ENCODE measurements at places on chromosomes 7 and 10. TPM values are rescaled to one million over a fixed set of nuclear protein-coding genes. Genes with fewer than 3 reads are reported as not detected.

Gene PRRT4
- total RNA-seq = 0.21 TPM

- H3K36me3 ChIP-seq = no peaks in the 10 kb centered on the region
- peaks cover 3% of the 10 kb centered on the region for H3K27me3 ChIP-seq
- no peaks in the 10 kb centered on the region for H3K4me1 ChIP-seq
- no peak overlapping the region for H3K4me3 ChIP-seq
- no peak for DNase-seq
- no peak overlapping the region for H3K27ac ChIP-seq
Measured at GRCh38 chr10:13365243-13365642, 17.1 kb upstream of the SEPHS1 start.

DNA sequence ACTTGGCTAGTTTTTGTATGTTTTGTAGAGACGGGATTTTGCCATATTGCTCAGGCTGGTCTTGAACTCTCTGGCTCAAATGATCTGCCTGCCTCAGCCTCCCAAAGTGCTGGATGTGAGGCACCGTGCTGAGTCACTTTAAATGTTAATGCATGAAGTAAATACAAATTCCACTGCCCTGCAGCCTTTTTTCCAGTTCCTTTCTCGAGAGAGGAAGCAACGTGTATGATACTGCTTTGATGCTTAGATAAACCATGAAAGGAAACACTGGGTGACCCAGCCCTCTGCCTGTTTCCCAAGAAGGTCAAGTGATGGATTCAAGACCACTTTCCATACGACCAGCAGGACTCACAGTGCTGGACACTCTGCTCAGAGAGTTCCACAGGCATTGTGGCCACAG is 11.3 kb upstream of the MRPS24 start:
- H3K27ac ChIP-seq = no peak overlapping the region
- no peak overlapping the region for H3K4me3 ChIP-seq
- no peaks in the 10 kb centered on the region for H3K27me3 ChIP-seq
- no peaks in the 10 kb centered on the region for H3K4me1 ChIP-seq
- DNase-seq = no peak

GRCh38 chr7:55539380-55539779 is 32.9 kb downstream of the VOPP1 start:
- DNase-seq = no peak
- H3K4me3 ChIP-seq = no peak overlapping the region
- no peaks in the 10 kb centered on the region for H3K27me3 ChIP-seq

DNA sequence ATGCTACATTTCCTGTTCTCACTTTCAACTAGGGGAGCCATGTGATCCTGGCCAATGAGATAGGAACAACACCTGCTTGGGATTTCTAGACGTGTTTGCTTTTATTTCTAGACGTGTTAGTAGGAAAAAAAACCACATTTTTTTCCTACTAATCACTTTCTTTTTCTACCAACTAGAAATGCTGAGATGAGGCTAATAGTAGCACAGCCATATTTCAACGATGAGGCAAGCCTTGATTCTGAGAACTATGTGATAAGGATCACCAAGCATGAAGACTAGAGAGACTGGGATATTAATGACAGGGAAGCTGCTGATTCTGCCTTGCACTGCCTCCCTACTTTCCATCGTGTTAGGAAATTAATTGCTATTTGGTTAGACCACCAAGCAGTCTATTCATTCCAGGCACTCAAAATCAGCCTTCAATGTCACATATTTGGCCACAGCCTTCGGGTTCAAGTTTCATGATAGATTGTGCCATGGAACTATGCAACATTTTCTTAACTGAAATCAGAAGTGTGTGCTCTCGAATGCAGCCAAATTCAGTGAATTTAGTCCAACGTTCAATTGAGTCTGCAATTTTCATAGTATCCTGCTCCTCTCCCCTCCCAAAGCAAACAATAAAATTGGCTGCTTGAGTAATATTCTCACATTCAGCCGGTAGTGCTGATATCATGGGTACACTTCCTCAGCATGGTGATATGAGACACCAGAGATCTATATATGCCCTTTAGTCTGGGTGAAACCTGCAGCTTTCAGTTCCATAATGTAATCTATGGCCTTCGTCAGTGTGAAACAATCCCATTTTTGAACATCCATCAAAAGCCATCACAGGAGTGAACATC is 98.1 kb downstream of the GPR37 start:
- no peaks in the 10 kb centered on the region for H3K27me3 ChIP-seq
- no peak overlapping the region for H3K4me3 ChIP-seq
- no peaks in the 10 kb centered on the region for H3K36me3 ChIP-seq
- DNase-seq = no peak
- no peak overlapping the region for H3K27ac ChIP-seq
- no peaks in the 10 kb centered on the region for H3K4me1 ChIP-seq

DNA sequence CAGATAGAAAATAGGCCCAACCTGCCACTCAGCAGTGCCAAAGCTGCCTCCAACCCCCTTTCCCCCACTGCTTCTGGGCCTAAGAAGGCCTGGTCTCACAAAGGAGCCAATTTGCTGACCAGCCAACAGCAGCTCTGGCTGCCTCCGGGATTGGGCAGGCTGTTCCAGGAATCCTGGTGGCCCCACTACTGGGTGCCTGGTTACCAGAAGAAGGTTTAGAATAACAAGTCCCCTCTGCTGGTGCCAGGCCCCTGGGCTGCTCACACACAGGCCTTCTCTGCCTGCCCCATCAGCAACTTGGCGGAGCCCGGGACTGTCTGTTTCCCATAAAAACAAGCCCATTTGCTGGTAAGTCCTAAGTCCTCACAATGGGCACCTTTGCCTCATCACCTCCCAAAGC is 1.2 kb downstream of the PHKG1 start:
- H3K4me3 ChIP-seq = no peak overlapping the region
- H3K36me3 ChIP-seq = peaks cover 6% of the 10 kb centered on the region
- DNase-seq = no peak
- no peak overlapping the region for H3K27ac ChIP-seq
- no peaks in the 10 kb centered on the region for H3K4me1 ChIP-seq
- no peaks in the 10 kb centered on the region for H3K27me3 ChIP-seq

DNA sequence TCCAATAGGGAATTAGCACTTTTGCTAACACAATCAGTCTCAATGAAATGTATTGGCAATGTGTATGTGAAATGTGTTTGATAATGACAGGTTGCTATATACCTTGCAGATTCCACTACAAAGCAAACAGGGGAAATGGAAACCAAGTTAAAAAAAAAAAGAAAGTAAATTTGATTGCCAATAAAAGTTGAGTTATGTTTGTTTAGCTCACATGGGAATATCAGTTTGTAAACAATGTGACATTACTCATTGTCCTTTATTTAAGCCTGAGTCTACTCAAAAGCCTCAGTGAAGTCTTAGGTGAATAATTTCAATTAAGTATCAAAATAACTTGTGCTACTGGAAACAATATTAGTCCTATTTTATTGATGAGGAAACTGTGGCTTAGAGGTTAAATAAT is 285.2 kb downstream of the CACNA2D1 start:
- H3K27me3 ChIP-seq = no peaks in the 10 kb centered on the region
- no peak overlapping the region for H3K27ac ChIP-seq
- no peaks in the 10 kb centered on the region for H3K4me1 ChIP-seq

DNA sequence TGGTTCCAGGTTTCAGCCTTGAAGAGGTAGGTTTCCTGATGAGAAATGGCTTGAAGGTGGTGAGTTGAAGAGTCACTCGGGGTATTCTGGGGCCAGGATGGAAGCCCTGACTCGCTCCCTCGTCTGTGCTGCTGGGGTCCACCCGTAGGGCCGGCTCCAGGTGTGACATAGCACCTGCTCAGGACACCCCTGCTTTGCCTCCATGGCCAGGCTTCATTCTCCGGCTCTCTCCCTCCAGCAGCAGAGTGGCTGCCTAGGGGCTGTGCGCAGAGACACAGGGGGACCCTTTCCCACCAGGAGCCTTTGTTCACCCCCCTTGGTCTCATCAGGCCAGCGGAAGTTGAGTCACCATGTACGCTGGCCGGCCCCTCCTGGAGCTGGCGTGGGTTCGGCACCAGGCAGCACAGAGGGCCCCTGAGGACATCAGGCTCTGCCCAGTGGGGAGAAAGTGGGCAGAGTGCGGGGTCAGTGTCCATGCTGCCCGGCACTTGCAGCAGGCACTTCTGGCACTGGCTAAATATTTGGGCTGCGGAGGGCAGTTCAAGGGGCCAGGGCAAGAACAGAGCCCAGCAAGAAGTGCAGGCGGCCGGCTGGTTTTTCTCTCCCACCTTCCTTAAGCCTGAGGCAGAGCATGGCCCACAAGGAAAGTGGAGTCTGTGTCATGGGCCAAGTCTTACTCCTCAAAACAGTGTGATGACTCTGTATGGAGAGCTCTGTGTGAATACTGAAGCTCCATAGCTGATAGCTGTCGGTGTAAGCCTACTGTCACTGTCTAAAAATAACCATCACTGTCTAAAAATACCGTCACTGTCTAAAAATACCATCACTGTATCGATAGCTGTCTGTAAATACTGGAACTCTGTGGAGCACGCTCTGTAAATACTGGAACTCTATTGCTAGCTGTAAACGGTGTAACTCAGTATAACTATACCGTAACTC is 3.7 kb upstream of the PRKAR1B start:
- no peaks in the 10 kb centered on the region for H3K27me3 ChIP-seq
- no peak for DNase-seq
- peak overlapping the region; percentile 45 for H3K4me3 ChIP-seq
